HCT116 (cell line): ENCODE measurements at places on chromosomes 11 and 22. TPM values are rescaled to one million over a fixed set of nuclear protein-coding genes. Genes with fewer than 3 reads are reported as not detected.

Gene SCT
- total RNA-seq = not detected

Gene POTEH
- not detected for total RNA-seq

Gene TSSK2
- total RNA-seq = not detected

Gene APLNR
- total RNA-seq = not detected

Gene NXPE1
- not detected for total RNA-seq

Gene MUC2
- 0.47 TPM for total RNA-seq

Gene SRRD
- total RNA-seq = 30.4 TPM

Gene EXPH5
- total RNA-seq = 18.3 TPM

Gene PRODH
- 3.2 TPM for total RNA-seq

Gene SCARF2
- 2.5 TPM for total RNA-seq

Gene IL17REL
- total RNA-seq = not detected

Gene PARVA
- 18.4 TPM for total RNA-seq

Gene PAMR1
- not detected for total RNA-seq

Gene FUT4
- 5.7 TPM for total RNA-seq
